HT-29 (cell line): ENCODE measurements at places on chromosomes 4 and X.

- no peak for DNase-seq
Observed at GRCh38 chr4:17812125-17812524, 1.3 kb downstream of the NCAPG start.

DNA sequence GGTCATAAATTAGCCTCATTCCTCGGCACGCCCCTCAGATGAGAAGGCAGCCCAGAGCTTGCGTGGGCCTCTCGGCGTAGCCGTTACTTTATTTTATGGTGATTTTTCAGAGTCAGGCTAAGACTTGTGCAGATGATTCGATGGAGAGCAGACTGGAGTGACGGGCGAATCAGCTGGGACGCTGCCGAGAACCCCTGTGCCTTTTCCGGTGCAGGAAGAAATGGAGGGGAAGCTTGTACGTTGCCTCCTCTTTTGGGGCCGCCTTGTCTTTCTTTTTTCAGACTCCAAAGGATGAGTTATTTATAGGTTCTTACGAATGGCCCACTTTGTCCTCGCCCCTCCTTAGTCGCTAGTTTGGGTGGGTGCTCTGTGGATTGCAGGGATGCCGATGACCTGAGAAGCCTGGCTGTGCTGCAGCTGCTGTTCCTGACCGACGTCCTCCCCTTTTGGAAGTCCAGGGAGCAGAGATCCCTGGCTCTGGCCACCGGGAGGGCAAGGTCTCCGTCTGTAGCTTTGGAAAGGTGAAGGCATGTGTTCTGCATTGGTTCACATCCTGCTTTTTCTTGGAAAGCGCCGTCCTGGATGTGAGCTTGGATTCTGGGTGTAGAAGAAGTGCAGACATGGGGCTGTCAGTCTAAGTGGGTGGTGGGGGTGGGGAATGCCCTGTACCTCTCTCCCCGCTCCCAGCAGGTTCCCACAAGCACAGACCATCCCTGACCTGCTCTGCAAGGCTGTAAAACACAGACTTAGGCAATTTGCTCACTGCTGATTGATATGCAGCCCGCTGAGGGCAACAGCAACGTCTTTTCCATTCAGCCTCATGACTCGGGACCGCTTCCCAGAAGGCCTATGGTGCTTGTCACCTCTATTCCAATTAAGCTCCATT lies 9.3 kb downstream of the SORCS2 start:
- DNase-seq = no peak

GRCh38 chr4:6662591-6662990 lies 22.1 kb downstream of the MRFAP1 start:
- DNase-seq = no peak

DNA sequence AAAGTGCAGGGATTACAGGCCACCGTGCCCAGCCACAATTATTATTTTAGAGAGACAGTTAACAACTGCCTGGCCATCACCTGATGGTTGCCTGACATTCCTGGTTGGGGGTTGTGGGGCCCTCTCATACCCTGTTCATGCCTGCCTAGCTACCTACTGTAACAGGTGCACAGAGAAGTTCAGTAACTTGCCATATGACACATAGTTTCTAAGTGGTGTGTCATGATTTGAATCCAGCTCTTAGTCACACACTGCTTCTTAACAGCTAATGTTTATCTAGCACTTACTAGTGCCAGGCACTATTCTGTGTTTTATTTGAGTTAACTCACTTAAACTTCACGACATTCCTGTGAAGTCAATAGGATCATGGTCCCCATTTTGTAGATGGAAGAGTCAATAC lies 122.7 kb upstream of the JADE1 start:
- DNase-seq = no peak

GRCh38 chr4:1579001-1579900 lies 104.9 kb downstream of the FAM53A start:
- peak; percentile 63 for DNase-seq

DNA sequence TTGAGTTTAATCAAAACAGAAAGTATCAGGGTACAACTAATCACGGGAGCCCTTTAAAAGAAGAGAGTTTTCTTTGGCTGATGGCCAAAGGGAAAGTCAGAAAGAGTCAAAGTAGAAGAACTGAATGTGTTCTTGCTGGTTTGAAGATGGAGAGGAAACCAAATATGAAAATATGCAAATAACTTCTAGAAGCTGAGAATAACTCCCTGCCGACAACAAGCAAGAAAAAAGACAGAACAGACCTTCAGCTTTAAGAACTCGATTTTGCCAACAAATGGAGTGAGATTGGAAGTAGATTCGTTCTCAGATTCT lies 903.8 kb downstream of the STIM2 start:
- DNase-seq = no peak

DNA sequence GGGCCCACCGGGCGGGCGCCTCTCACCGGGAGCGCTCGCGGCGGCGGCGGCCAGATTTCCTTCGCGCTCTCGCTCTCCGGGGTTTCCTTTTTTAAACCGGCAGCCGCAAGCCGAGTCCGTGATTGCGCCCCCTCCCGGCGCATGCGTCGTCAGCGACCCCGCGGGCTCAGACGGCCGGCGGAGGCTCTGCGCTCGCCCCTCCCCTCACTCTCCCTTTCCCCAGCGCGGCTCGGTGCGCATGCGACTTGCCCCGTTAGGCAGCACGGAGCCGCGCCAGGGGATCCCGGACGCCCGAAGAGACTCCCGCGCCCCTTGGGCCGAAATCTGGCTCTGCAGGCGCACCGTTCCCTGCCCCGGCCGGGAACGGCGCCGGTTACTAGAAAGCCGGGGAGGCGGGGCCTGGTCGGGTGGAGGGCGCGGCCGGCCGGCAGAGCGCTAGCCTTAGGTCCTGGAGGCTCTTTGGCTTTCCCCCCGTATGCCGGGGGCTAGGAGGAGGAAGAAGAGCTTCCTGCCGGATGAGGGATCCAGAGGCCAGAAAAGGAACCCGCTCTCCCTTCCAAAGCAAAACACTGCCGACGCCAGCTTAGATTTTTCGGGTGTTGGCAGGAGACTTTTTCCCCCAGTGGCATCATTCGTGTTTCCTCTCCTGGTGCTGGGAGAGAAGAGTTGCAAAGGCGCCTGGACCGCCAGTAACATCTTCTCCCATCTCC lies at the start of gene CLOCK:
Gene CLOCK, minus strand, starts transcription at position 154 of the 710 bp plus-strand sequence. CDS start 64,124 bp downstream, outside the sequence.
- DNase-seq = peak; percentile 81

DNA sequence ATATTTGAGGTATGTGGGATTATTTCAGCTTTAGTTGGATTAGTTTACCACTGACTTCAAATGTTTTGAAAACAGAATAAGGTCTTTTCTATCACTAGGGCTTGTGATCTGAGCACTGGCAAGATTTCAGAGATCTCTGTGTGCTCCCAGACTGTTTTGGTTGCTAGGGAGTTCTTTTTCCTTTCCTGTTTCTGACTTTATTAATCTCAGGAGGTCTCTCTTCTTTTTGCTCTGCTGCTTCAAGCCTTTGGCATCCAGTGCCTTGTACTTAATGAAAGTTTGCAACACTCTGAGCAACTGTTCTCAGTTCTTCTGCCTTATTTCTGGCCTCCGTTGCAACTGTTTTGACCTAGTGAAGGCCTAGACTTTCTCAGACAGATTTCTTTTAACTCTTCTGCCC lies 32.1 kb upstream of the PAQR3 start:
- DNase-seq = no peak

DNA sequence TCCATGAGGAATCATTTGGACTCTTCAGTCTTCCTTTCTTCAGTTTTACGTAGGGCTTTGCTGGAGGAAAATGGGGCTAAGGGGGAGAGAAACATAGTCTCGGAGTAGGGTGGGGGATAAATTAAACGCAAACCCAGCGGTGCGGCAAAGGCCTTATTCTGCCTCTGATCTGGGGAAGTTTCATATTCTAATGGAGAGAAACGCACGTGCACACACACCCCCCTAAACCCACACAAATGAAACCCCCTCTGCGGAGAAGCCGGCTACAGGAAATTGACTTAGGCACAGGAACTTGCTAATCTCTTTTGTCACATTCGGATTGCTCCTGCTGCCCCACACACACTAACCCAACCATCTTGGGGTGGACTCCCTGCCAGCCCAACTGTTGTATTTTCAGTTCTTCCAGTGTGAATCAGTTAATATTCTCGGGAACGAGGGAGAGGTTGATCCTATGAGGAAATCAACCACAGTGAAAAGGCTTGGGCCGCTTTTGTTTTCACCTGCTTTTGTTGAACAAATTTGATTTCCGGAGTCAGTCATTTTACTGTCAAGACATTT lies at the start of gene RHOH:
Gene RHOH, plus strand, starts transcription at position 308 of the 558 bp plus-strand sequence. CDS start 46,356 bp downstream, outside the sequence.
- DNase-seq = no peak

DNA sequence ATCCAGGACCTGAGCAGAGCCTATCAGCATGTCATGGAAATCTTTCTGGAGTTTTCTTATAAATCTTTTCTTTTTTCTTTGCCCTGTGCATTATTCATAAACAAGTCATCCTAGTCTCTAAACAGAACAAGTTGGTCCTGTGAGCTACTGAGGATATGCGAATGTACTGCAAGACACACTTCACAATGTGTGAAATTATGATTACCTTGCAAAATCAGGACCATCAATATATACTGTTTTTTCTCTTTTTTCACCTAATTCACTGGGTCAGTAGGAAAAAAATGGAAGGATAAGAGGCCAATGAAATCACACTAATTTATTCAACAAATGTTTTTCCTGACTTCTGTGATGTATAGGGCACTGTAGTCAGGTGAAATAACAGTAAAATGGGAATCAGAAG lies 14.4 kb upstream of the SORBS2 start:
- no peak for DNase-seq

DNA sequence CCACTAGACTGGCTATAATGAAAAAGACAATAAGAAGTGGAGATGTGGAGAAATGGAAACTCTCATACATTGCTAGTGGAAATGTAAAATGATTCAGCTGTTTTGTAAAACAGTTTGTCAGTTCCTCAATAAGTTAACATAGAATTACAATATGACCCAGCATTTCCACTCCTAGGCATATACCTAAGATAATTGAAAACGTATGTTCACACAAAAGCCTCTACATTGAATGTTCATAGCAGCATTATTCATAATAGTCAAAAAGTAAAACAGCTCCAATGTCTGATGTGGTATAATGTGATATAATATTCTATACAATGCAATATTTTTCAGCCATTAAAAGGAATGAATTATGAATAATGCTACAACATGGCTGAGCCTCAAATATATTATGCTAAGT lies 10.2 kb downstream of the EDA start:
- DNase-seq = no peak

- no peak for DNase-seq
Observed at GRCh38 chr4:79852305-79852730, 220.7 kb downstream of the ANTXR2 start.

- no peak for DNase-seq
Observed at GRCh38 chr4:183348706-183349659, 26.8 kb upstream of the CLDN24 start.

GRCh38 chr4:99202536-99202935 lies 16.5 kb downstream of the ADH6 start:
- no peak for DNase-seq

DNA sequence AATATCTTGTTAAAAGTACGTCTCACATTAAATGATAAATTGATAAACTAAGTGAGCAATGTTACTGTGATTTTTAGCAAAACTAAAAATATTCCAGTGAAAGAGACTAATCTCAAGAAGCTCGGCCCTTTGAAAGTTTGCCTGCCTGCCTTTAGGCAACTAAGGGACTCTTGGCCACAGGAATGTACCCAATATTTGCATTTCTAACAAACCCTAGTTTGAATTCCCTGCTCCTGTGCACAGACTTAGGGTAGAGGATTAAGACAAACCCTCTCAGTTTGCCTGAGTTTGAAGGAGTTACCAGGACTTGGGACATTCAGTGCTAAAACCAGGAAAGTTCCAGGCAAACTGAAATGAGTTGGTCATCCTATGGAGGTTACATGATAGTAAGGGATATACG lies 157.1 kb downstream of the SCFD2 start:
- DNase-seq = no peak

DNA sequence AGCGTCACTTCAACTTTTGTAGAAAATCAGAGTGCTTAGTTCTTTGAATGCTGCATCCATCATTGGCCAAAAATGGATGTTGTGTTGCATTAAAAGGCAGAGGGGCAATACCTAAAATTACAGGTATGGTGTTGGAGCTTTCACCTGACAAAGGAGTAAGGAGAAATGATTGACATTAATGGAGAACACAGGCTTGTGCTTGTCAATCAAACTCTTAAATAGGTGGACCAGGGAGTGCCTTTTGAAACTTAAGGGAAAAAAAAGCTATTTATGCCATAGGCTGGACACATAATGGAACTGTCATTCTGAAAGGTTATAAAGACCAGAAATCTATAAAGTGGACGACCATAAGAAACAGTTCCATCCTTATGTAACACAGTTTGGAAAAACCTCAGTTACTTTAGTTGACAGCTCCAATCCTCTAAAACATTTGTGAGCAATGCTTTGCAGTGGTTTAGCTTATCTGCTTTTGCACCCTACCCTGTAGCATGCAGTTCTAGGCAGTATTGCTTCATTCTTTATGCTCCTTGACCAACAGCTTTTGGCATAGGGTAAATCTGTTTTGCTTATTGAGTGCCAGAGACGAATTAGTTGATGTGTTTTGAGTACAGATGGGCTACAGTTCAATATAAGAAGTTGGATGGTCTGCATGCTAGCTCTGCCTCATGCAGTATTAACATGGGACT lies 2.4 kb downstream of the HADH start:
- no peak for DNase-seq

DNA sequence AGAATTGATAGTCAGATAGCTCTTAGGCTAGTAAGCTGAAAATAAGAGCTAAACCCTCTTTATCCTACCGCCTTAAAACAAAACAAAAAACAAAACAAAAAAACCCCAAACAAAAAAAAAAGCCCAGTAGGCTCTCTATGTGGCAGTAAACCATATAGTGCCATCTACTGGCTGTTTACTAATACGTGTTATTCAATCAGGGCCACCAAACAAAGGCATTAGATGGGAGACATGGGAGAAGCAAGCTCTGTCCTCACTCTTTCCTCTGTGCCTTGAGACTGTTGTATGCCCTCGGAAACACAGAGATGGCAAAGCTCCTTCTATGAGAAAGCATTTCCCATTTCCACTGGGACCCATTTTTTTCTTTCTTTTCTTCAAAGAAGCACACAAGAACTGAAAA lies 148.8 kb upstream of the MID1 start:
- peak; percentile 24 for DNase-seq

GRCh38 chr4:39365360-39365759 lies 802 bp downstream of the RFC1 start:
- DNase-seq = no peak

DNA sequence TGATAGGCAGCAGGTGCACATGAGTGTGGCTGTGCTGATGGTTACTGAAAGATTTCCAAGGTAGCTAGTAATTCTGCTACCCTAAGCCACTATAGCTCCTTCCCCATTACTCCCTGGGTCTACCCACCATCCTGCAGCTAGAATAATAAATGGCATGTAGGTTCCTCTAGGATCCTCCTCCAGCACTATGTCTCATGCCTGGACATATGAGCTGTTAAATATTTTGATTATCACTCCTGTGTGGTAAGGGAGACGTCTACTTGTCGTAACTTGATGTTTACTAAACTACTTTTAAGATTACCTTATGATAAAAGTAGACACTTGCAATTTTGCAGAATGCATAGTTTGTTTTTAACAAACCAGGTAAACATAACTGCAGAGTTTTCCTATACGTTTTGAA lies 35.5 kb downstream of the TET2 start:
- no peak for DNase-seq

DNA sequence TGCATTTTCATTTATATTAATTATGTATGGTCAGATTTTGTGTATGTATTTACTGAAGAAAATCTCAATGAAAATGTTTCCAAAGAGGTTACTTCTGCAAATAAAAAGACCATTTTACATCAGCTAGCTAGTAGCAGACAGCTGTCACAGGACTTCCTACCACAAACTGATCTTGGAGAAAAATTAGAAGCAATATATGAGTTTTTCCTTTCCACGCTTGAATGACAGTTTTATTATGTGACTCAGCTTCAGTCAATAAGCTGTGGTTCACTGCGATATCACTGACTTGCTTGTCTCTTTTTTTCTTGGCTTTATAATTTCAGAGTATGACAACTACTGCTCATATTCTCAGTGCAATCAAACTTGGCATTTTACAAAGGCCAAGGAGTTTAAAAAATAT lies 787.4 kb upstream of the GALNTL6 start:
- DNase-seq = peak; percentile 37
